ENCODE measurements at places on chromosomes 5 and 9. TPM values are rescaled to one million over a fixed set of nuclear protein-coding genes. Genes with fewer than 3 reads are reported as not detected.

DNA sequence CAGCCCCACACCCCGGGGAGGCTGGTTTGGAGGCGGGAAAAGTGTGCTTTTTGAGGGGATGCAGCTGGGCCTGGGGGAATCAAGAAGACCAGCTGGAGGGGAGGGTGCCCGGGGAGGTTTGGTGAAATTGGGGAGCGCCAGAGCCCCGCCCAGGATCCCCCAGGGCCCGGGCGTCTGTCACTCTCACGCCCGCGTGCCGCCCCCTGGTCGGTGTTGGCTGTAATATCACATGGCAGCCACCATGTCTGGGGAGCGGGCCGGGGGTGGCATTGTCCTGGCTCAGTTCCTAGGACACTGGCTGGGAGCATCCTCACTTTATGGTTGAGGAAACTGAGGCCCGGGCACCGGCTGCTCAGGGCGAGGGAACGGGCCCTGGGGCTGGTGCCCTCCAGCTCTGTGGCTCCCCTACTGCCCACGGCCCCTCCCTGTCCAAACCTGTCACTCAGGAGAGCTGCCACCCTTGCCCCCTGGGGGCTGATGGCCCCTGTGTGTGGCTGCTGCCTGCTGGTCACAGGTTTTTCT lies 27.5 kb downstream of the ASS1 start:
- no peak overlapping the region for H3K27ac ChIP-seq
- no peaks in the 10 kb centered on the region for H3K4me1 ChIP-seq
- peaks cover 6% of the 10 kb centered on the region for H3K27me3 ChIP-seq
- no peak for DNase-seq
- H3K36me3 ChIP-seq: no peaks in the 10 kb centered on the region

- no peak overlapping the region for H3K27ac ChIP-seq
- H3K36me3 ChIP-seq: no peaks in the 10 kb centered on the region
- no peak for DNase-seq
- H3K27me3 ChIP-seq: no peaks in the 10 kb centered on the region
- H3K4me3 ChIP-seq: no peak overlapping the region
Observed at GRCh38 chr5:2695200-2695891, 56.1 kb downstream of the IRX2 start.

DNA sequence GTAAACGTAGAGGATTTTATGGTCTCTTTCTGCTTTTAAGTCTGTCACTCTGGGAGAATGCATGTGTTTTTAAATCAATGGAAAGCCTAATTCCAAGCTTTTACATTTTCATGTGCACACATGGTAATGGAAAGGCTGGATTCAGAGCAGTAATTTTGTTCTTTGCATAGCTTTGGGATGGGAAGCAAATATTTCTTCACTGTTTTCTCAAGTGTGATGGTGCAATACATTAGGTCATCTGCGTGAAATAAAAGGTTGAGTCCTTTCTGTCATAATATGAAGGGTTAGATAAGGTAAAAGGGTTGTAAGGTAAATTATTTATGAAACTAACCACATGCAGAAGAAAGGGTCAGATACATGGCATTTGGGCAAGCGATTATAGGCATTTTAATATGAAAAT lies 88.2 kb upstream of the NR3C1 start:
- no peak overlapping the region for H3K4me3 ChIP-seq
- DNase-seq: no peak
- H3K4me1 ChIP-seq: no peaks in the 10 kb centered on the region
- no peaks in the 10 kb centered on the region for H3K36me3 ChIP-seq
- H3K27ac ChIP-seq: no peak overlapping the region

GRCh38 chr9:124347206-124347967 lies 67.9 kb downstream of the PSMB7 start:
- no peak for DNase-seq

DNA sequence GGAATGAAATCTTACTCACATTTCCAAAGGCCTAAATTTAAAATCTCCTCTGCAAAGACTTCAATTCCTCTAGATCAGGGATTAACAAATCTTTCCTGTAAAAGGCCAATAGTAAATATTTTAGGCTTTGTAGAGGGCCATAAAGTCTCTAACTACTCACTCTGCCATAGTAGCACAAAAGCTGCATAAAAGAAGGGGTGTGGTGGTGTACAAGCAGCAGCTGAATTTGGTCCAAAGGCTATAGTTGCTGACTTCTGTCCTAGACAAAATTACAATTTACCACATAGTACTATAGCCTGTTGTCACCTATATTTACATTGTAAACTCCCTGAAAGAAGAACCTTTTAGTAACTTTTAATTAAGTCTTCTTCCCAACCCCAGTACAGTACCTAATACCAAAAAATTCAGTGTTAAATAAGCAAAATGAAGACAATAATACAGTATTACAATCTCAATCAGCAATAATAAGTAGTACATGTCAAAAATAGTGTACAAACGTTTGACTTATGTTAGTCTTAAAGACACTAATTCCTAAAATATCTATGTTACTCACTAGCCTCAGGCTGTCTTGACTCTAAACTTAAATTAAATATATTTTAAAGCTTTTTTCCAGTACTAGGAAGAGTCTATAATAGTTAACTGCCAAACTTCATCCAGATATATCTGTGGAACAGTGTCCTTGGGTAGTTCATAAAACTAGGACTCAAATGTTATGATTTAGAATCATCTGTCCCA lies 6.9 kb downstream of the CETN3 start:
- no peak overlapping the region for H3K4me3 ChIP-seq
- DNase-seq: no peak
- H3K36me3 ChIP-seq: peaks cover 10% of the 10 kb centered on the region
- no peaks in the 10 kb centered on the region for H3K27me3 ChIP-seq
- H3K27ac ChIP-seq: no peak overlapping the region

DNA sequence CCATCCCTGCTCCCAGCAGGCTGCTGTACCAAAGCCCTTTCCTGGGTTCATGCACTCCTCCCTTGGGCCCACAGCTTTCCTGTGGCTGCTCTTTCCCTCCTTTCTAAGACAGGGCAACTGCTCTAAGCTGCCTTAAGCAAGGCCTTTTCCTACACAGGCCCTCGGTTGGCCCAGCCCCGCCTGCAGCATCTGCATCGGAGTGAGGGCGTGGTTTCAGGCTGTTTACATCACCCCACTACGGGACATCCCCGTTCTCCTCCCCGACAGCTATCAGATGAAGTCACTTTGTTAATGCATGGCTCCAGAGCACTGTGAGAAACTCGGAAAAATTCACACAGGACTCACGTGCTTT lies 3.4 kb downstream of the DPH7 start:
- DNase-seq: no peak
- peaks cover 3% of the 10 kb centered on the region for H3K36me3 ChIP-seq
- no peak overlapping the region for H3K27ac ChIP-seq
- H3K4me1 ChIP-seq: peaks cover 4% of the 10 kb centered on the region

DNA sequence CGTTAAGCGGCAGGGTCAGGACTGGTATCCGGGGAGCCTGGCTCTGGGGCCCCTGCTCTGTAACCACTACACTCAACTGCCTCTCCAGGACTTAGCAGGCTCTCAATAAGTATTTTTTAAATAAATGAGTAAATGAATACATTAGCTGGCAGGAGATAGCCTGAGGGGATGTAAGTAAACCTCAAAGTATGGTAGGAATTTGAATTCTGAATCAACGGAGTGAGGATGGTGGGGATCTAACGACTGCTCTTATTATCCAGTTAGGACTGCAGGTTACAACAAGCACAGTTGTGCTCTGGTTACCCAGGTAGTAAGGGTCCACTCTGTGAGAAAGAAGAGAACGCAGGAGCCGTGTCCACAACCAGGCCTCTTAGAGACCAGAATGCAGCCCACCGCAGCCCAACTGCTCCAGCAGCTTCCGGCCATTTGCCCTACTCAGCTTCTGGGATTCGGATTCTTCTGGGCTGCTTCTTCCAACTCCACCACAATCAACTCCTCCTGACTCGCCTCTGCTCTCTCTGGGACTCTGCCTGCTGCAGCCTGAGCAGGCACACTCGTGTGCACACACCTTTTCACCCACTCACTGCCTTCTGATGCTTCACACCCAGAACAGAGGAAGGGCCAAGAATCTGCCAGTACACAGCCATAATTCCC lies 52.6 kb downstream of the MED27 start:
- no peaks in the 10 kb centered on the region for H3K27me3 ChIP-seq
- H3K27ac ChIP-seq: no peak overlapping the region
- H3K4me3 ChIP-seq: no peak overlapping the region

- no peaks in the 10 kb centered on the region for H3K36me3 ChIP-seq
- no peaks in the 10 kb centered on the region for H3K27me3 ChIP-seq
- no peak overlapping the region for H3K4me3 ChIP-seq
Observed at GRCh38 chr9:121222524-121223171, 21.0 kb upstream of the RAB14 start.

GRCh38 chr5:410911-411517 lies 32.0 kb upstream of the EXOC3 start:
- H3K4me1 ChIP-seq: no peaks in the 10 kb centered on the region
- no peaks in the 10 kb centered on the region for H3K36me3 ChIP-seq
- H3K27ac ChIP-seq: no peak overlapping the region
- no peak overlapping the region for H3K4me3 ChIP-seq

- H3K36me3 ChIP-seq: no peaks in the 10 kb centered on the region
- H3K4me1 ChIP-seq: no peaks in the 10 kb centered on the region
- no peak for DNase-seq
- no peak overlapping the region for H3K27ac ChIP-seq
- H3K4me3 ChIP-seq: no peak overlapping the region
- H3K27me3 ChIP-seq: no peaks in the 10 kb centered on the region
Observed at GRCh38 chr9:7578951-7579350, 220.6 kb downstream of the DMAC1 start.

DNA sequence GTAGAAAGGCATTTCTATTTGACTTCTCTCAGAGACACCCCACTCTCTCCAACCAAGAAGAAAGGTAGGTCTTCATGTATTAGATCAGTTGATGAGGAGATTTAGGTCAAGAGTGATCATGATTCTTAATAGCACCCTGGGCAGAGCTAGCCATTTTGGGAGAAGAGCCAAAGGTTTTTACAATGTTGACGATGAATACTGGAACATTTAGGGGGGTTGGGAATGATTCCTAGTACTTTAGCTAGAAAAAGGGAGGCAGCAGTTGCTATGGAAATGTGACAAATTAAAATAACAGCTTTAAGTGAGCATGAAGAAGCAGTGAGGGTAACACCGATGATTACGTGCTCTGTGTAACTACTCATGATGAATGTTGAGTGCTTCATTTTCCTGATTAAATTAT lies 9.5 kb upstream of the RPS23 start:
- H3K4me3 ChIP-seq: no peak overlapping the region
- H3K27me3 ChIP-seq: no peaks in the 10 kb centered on the region
- DNase-seq: no peak
- H3K4me1 ChIP-seq: no peaks in the 10 kb centered on the region

DNA sequence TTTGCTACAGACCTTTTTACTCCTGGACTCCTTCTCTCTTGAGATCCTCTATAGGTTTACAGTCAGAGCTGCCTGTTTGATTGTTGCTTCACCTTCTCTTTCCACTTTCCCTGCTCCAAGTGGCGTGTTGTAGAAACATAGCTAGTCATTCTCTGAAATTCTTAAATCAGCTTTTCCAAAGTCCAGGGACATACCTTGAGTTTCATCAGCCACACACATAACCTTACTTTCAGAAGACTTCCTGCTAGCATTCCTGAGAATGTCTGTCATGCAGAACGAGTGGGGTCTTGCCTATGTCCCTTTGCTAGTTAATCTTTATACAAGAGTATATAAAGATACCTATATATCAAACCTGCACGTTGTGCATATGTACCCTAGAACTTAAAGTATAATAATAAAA lies 230.3 kb upstream of the ZNF462 start:
- H3K27ac ChIP-seq: no peak overlapping the region
- no peaks in the 10 kb centered on the region for H3K36me3 ChIP-seq
- no peaks in the 10 kb centered on the region for H3K4me1 ChIP-seq
- H3K27me3 ChIP-seq: no peaks in the 10 kb centered on the region
- H3K4me3 ChIP-seq: no peak overlapping the region
- DNase-seq: no peak

DNA sequence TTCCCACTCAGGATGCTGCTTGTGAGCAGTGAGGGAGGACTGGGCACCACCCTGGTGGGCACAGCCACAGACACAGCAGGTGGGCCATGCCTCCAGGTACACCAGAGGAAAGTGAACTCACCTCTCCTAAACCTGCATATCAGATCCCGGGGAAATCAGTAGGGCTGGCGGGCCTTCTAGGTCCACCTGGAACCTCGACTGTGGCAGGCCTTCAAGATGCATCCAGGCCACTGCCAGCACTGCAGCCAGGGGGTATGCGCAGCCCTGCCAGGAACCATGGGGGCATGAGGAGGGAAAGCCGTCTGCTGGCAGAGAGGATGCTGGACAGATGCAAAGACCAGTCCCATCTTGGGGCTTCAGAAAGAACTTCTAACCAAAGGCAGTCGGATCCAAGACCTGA lies 270.6 kb upstream of the IRX4 start:
- H3K27ac ChIP-seq: no peak overlapping the region
- no peak overlapping the region for H3K4me3 ChIP-seq
- H3K4me1 ChIP-seq: no peaks in the 10 kb centered on the region
- DNase-seq: no peak

GRCh38 chr9:76231001-76231400 lies 163.2 kb downstream of the RFK start:
- no peak for DNase-seq
- H3K27me3 ChIP-seq: no peaks in the 10 kb centered on the region
- H3K4me1 ChIP-seq: no peaks in the 10 kb centered on the region
- H3K36me3 ChIP-seq: no peaks in the 10 kb centered on the region

DNA sequence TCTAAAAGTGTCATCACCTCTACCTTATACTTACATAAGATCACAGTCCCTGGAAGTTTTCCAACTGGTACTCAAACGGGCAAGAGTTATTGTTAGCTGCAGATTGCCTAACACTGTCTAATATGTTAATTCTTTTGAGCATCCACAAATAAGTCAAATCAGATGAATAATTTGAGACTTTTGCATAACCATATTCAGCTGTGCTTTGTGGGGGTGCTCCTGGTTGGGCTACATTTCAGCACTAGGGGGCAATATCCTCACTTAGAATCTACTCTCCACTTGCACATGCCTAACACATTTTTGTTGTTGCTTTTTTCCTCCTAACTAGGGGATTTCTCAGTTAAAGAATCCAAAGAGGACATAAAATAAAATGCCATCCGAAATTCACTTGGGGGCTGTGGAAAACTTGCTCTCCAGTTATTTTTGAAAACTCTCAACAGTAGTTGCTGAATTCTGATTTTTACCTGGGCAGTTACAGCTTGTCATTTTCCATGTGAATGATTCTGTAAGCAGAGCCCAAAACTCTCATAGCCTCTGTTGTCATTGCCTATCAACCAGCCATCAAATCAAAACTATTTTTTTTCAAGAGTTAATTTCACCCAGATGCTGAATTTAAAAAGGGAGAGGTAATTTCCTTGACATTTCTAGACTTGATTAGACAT lies 71.5 kb downstream of the TRIM36 start:
- H3K4me1 ChIP-seq: no peaks in the 10 kb centered on the region
- no peak overlapping the region for H3K27ac ChIP-seq
- no peak overlapping the region for H3K4me3 ChIP-seq
- no peaks in the 10 kb centered on the region for H3K36me3 ChIP-seq
- peak; percentile 51 for DNase-seq
- H3K27me3 ChIP-seq: no peaks in the 10 kb centered on the region

Gene ARL10
- total RNA-seq: 6.2 TPM

Gene FOXD1
- total RNA-seq: 5.9 TPM

Gene RABGAP1
- total RNA-seq: 61.1 TPM

Gene INSL6
- 0.47 TPM for total RNA-seq

Gene FBXL7
- total RNA-seq: 6.1 TPM

Gene GOLPH3
- 118 TPM for total RNA-seq

Gene PDGFRB
- total RNA-seq: 104 TPM
